ENCODE measurements at places on chromosomes 7 and 10.

DNA sequence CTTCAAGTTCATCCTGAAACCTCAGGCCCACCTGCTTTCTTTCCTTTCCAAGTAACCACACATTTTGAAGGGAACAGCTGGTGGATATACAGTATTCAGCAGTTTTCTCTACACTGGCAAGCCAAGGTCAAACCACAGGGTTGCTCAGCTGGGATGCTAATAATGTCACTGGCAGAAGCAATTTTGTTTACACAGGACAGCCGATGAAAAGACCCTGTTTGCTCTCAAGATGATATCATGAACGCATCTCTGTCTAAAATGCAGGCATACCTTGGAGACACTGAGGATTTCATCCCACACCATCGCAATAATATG is 186.2 kb downstream of the USP6NL start:
- no peak for DNase-seq

- no peak for DNase-seq
Observed at GRCh38 chr10:18313140-18313530, 172.9 kb downstream of the CACNB2 start.

DNA sequence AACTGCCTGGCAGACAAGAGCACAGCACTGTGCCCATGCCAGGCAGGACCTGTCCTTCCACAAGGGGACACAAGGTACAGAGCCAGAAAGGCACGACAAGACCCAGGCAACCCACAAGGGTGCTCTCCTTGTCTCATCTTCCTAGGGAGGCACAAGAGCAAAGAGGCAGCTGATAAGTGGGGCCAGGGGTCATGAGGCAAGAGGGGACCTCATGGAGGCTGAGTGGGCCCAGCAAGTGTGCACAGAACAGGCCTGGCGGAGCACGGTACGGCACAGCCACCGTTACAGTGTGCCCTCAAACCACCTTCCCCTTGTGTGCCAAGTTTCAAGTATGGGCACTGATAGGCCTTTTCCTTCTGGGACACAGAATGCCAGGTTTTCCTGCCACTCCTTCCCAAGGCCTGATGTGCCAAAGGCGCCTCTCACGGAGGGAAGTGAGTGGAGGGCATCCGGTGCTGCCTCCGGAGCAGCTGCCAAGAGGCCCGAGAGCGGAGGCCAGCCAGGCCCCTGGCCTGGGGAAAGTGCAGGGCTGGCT is 75.6 kb downstream of the FAM53B start:
- DNase-seq = no peak

GRCh38 chr7:97094284-97094930 is 23.1 kb upstream of the SDHAF3 start:
- no peak for DNase-seq

GRCh38 chr10:10811562-10811961 is 206.1 kb upstream of the CELF2 start:
- no peak for DNase-seq

GRCh38 chr7:38375453-38375852 is 102.0 kb upstream of the TARP start:
- no peak for DNase-seq

DNA sequence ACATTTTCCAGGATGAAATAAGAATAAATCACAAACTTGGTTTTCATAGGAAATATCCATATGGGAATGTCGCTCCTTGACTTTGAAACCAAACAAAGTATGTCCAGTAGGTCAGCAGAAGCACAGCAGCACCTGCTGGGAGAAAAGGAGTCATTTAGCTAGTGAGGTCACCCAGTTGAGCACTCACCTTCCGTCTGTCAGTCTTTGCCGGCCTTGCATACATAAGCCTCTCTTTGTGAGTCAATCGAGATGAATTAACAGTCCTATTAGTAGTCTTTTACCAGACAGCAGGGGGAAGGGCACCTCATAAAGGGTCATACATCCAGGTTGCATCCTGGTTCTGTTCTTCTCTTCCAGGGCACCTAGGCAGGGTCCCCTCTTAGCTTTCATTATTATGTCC is 232.5 kb upstream of the FZD1 start:
- no peak for DNase-seq

DNA sequence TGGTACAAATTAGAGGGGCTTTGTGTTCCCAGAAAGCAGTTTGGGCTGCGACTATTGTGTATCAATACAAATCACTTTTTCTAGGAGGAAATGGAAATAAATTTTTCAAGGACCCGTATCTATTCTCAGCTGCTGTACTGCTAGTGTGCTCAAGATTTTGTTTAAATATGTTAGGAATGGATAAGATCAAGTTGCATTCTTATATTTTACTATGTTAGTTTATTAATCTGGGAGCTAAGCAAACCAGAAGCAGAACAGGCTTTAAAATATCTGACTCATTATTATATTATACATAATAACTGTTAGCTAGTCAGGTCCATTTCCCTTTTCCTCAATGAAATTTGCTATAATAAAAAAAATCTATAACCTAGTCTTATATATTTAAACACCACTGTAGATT is 11.1 kb upstream of the GLCCI1 start:
- no peak for DNase-seq

GRCh38 chr10:21746118-21746517 is 212.1 kb downstream of the MLLT10 start:
- no peak for DNase-seq

DNA sequence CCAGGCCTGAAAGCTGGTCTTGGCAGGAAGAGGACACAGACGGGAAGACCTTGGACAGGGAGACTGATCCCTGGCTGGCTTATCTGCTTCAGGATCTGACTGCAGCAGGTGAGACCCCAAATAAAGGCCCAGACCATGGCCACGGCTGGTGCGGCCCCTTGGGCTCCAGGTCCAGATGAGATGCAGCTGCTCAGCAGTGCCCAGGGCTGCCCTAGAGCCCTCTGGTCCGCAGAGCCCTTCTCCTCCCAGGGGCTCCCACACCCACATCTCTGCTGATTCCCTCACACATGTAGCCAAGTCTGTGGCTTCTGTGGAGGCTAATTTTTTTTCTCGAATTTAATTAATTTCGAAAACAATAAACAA is 46.3 kb downstream of the VIPR2 start:
- DNase-seq = no peak

GRCh38 chr10:58514111-58514770 is 1.6 kb downstream of the BICC1 start:
- no peak for DNase-seq

GRCh38 chr7:95859429-95859828 is 87.1 kb downstream of the DYNC1I1 start:
- no peak for DNase-seq

- DNase-seq = no peak
Observed at GRCh38 chr7:16795624-16796023, 9.2 kb downstream of the AGR2 start.

GRCh38 chr7:35802649-35803048 is 1.8 kb downstream of the SEPTIN7 start:
- DNase-seq = no peak

- DNase-seq = no peak
Observed at GRCh38 chr10:3622845-3623621, 162.0 kb downstream of the KLF6 start.

- no peak for DNase-seq
Observed at GRCh38 chr10:44756216-44756615, 154.9 kb upstream of the TMEM72 start.

GRCh38 chr7:22662036-22662435 is 65.0 kb upstream of the IL6 start:
- DNase-seq = no peak

GRCh38 chr10:71042216-71042615 is 153.9 kb upstream of the PCBD1 start:
- DNase-seq = no peak

- DNase-seq = no peak
Observed at GRCh38 chr7:23276376-23276775, 22.8 kb upstream of the MALSU1 start.

GRCh38 chr10:87844837-87845623 is 18.3 kb downstream of the KLLN start:
- no peak for DNase-seq

GRCh38 chr10:109247814-109248213 is 675.5 kb downstream of the XPNPEP1 start:
- DNase-seq = no peak

DNA sequence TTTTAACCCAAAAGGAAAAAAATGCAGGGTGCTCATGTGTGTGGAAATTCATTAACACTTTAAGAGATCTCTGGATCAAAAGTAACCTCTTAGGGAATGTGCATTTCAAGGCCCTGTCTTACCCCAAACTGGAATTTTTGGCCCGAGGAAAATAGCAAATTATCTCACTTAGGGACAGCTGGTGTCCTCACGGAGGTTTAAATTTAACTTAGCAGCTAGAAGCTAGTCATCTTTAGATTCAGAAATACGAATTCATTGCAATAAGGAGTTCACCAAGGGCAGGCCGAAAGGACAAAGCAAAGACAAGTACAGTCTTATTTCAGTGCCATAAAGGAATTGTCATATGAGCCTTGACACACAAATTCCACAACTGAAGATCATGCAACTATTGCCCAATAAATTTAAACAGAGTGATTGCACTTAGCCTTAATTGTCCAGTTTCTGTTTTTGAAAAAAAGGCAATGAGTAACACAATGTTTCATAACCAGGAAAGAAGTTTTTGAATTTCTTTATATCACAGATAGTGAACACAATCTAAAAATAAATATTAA is 22.4 kb upstream of the SEMA3C start:
- no peak for DNase-seq

Measured in stimulated activated CD4-positive, alpha-beta T cell treated with anti-CD3 and anti-CD28 coated beads, TNF-alpha, amount 100 ng/mL, for 1 hour (primary cell).